Stimulated activated CD8-positive, alpha-beta memory T cell treated with anti-CD3 and anti-CD28 coated beads, Interleukin-4, amount 100 ng/mL, for 4 hours (primary cell): ENCODE measurements at places on chromosomes 5 and 9.

GRCh38 chr9:126885131-126885641, 24.7 kb downstream of the ZBTB34 start:
- DNase-seq, result no peak

DNA sequence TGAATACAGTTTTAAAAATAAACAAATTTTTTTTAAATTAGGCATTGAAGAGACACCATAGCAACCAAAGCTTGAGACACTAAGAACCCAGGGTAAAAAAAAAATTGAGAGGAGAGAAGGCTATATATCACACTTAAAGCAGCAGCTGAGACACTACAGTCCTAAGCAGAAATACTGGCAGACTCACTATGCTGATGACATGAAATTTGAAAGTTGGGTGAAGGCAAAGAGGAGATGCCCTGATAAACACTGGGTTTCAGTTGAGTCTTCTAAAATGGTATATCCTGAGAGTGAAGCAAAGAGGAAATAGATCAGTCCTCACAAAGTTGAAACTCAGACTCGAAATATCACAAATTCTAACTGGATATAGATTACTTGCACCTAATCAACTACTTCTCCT, 419.9 kb upstream of the CDH9 start:
- DNase-seq, result no peak

DNA sequence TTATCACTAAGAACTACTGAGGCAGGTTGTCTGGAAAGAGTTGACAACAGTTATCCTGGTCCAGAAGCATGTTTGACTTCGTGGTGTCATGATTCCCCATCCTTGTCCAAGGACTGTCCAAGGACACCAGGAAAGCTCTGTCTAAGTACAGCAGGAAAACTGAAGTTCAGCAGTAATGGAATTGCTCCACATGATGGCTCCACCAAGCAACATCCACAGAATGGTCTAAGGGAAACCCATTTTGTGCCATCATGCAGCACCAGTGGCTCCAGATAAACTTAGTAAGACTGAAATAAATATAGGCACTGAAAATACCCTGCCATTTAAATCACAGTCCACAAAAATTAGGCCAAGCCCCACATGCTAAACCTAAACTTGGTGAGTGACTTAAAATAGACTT, 192.8 kb downstream of the CDH18 start:
- no peak for DNase-seq

DNA sequence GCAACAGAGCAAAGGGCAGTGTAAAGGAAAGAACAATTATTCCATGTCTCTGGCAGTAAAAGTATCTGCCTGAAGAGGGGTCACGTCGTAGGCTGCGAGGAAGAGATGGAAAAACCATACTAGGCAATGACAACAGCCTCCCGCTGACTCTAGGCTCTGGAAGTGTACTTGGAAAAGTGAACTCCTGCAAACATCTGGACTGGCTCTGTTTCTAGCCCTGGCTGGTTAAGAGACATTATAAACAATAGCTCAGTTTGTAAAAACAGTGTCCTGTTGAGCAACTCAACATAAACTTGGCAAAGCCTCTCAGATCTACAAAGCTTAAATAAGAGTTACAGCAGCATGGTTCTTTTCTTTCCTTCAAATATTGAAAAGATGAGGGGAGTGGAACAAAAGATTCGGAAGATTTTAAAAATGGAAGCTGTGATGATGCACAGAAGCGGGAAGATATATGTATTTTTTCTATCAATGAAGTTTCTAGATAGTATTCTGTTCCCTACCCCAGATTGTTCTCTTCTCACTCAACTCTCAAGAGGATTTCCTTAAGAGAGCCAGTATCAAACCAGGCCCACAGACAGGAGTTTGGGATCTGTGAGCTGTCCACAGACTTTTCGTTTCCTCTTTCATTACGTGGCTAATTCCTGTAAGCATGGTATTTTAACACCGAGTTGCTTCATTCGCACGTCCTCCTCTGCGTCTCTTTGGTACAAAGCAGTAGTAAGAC, 79.4 kb downstream of the SPTLC1 start:
- DNase-seq, result no peak

GRCh38 chr5:34717426-34718327, 61.5 kb downstream of the RAI14 start:
- no peak for DNase-seq
